ENCODE measurements at places on chromosomes 5 and 9.

DNA sequence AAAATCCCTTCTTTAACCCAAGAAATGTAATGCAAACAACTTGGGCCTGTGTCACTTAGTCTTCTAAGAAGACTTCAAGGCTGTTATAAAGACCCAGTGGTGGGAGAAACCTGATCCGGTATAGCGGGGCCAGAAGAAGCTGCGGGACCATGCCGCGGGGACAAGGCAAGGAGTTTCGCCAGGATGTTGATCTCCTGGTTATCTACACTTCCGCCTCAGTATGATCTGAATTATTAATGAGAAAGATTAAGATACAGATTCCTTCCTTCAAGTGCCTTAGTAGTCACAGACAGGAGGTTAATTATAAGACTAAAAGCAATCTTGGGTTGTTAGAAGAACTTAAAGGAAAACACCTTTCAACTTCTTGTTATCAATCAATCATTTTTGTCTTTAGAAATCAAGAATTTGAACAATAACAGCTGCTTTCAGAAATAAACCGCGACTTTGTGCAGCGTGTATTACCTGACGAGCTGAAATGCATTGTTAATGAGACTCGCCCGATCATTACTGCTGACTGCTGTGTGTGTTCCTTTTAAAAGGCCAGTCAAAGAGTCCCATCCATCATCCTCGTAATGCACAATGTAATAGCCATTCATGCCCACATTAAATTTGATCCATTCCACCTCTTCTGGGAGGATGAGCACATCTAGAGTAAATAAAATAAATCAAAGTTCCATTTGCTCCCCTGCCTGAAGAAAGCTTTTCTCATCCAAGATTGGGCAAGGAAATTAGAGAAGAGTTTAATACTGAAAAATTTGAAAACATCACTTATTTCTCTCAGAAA, 22.2 kb downstream of the ERAP1 start:
- no peak for DNase-seq

- no peak for DNase-seq
These were observed 2.9 kb upstream of the TLX3 start for GRCh38 chr5:171306166-171306565.

DNA sequence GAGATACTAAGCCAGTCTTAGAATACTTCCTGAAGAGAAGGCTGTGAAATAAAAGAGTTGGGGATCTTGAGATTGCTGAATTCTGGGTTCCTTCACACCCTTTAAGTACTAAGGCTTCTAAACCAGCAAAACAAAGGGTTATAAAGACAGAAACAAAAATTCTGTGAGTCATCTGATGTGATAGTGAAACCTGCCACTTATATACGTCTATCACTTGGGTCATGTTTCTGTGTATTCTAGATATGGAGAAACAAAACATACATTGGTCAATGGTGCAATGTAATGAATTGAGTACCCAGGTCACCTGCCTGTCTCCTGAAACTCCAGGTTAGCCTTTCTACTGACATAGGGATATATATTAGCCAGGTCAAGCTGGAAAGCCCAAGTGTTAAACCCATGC, 319.3 kb upstream of the GRAMD2B start:
- no peak for DNase-seq

DNA sequence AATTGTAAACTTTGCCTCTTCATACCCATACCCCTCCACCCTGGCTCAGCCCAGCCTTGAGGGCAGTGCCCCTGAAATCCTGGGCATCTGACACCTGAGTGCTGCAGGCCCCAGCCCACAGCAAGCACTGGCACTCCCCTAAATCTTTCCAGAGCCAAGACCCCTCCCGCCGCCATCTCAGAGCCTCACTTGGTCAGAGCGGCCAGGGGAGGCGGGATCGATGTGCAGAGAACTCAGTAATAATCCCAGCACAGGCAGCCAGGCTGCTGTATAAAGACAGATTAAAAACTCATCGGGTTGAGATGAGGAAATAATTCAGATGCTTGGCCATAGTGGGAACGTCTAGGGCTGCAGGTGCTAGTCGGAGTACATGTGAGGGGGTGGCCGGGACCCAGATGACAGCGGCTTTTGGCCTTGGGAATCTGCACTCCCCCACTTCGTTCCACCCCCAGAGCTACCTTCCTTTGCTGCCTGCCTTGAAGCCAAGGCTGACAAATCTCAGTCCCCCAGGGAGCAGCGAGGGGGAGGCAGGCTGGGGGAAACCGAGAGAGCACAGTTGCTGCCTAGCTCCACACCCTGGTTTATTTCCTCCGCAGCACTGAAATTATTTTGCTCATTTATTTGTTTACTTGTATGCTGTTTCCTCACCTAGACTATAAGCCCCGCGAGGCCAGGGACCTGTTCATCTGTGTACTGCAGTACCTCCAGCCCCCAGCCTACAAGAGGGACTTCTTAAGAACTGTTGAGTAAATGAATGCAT, 19.5 kb upstream of the ARAP3 start:
- DNase-seq = no peak

- no peak for DNase-seq
These were observed 5.8 kb upstream of the IL4 start for GRCh38 chr5:132667761-132668705.

DNA sequence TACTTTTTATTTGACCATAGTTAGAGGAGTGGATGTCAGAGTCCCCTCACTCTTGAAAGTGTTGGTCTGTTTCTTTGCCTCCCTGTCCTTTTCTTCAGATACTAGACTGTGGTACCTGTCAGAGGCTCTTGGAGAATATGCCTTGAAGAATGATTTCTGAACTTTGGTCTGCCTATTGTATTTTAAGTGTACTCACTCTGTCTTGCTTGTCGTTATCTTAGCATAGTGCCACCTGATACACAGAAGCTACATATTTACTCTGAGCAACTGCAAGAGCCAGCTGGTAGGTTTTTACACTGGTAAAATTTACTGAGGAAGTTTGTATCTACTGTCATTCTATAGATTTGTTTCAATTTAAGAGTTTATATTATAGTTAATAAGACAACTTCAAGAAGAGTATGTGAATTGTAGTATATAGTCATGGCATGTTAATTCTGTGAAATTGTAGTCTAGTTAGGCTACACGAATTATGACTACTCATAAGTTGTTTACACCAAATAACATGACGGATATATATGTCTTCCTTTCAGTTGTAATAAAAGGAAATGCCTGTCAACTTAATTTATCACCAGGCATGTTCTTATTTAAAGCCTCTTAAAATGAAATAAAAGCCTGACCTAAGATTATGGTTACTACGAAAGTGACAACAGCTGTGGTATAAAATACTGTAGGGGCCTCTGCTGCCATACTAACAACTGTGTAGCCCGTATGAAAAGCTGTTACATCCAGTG, 201.7 kb downstream of the KDM4C start:
- DNase-seq = no peak

DNA sequence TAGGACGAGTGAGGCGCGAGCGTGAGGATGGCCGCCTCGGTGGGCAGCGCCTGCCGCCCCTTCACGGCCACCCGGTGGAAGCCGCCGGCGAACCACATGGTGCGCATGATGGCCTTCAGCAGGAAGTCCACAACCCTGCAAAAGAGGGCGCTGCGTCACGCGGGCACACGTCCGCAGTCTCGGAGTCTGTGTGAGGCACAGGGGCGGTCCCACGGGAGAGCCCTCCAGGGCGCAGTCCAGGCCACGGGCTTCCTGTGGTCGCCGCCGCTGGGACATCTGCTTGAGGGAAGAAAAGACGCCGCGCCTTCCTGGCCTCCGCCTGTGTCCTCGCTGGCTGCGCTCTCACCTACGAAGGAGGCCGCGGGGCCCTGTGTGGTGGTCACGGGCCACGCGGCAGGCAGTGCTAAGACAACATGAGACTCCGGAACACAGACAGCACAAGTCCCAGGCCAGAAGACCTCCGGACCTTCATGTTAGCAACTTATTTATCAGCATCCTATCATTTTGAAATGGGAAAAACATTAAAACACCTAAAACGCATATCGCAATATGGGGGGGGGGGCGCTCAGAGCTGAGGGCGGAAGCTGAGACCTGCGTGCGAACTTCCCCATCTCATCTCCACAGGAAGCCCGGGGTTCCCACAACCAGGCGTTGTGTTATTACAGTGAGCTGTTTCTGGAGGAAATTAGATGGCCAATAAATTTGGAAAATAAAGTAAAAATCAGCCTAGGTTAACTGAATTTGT, 28.8 kb downstream of the LPCAT1 start:
- no peak for DNase-seq

GRCh38 chr5:171795381-171795780, 9.8 kb downstream of the SMIM23 start:
- DNase-seq = no peak

DNA sequence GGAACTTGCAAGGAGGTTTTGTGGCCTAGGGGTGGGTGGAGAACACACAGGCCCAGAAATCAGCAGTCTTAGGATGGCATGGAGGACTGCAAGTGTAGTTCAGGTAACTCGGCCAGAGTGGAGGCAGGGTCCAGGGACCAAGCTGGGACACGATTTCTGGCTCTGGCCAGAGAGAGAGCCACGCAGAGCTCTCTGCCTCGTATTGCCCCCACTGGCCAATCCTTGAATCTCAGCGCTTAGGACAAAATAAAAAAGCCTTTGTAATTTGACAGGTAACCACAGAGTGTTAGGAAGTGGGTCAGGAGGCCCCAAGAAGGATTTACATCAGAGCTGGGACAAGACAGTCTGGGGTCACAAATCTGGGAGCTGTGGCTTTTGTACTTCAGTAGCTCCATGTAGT, 11.7 kb downstream of the MAP3K1 start:
- no peak for DNase-seq

DNA sequence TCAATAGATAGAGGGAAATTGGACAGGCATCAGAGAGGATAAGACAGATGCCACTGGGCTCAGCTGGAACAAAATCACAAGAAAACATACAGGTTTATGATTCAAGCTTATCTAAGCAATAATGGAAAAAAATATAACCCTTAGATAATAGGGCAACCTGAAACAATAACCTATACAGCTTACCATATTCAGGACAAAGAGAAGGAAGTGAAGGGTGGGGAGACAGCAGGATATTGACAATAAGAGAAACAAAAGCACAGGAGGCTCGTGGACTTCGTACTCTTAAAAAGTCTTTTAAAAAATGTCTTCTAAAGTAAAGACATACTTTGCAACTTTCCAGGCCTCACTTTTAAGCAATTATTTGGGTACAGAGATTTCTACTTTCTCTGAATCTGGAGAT, 225.3 kb downstream of the NTRK2 start:
- no peak for DNase-seq

DNA sequence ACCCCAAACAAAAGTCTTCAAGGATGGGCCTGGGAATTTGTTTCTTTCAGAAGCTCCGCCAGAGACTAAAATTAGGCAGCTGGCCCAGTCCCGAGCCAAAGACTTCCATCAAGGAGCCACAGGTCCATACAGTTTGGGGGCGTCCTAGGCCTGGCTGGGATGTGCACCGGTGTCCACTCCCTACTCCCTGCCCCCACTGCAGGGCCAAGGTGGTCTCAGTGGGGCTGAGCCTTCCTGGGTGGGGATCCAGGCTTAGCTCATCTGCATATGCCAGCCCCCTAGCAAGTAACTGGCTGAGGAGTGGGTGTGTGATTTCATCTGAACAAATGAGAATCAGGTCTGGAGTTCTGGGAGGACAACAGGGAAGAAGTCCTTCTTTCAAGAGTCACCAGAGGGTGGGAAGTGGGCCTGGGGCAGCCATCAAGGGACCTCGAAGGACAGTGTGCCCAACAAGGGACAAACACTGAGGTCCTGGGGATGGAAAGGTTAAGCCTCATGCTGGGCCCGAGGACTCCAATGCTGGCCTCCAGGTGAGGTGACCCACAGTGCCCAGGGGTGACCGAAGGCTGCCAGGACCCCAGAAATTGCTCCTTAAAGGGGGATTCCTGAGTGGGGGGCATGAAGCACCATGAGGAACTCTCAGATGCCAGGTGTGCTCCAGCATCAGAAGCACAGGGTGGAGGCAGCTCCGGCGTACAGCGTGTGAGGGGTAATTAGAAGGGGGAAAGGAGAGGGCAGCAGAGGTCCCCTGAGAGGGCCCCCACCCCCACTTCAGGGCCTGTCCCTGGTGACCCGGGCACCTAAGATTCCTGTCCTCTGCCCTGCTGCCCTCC, 91.3 kb downstream of the ZNF354C start:
- DNase-seq = no peak

DNA sequence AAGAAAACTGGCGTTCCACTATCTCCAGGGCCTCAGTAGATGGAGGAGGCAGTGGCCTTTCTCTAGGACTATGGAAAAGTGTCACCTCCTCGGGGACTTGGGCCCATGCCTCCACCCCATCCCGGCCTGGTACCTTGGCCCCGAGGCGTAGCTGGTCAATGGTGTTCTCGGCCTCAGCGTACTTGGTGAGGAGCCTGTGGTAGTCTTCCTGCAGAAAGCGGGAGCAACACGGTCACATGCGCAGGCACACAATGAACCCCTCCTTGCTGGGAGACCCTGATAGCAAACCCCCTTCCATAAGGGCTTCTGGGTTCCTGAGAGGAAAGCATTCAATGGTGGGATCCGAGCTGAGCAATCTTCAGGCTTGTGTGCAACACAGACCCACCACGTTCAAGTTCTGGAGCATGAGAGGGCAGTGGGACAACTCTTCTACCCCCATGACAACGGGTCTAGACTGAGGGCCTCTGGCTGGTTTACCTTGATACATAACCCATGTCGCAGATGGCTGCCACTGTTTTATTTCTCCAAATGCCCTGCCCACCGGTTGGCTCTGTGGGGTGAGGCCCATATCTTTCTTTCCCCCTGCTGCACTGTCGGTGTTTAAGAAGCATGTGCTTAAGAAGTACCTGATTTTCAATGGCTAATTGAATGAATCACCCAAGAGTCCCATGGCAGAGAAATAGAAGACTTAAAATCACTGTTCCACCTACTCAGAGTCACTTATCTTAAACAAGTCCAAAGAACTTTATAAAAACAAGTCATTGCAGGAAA, 13.6 kb downstream of the AKNA start:
- DNase-seq = no peak

- no peak for DNase-seq
These were observed 459.1 kb downstream of the EBF1 start for GRCh38 chr5:158640593-158640980.

DNA sequence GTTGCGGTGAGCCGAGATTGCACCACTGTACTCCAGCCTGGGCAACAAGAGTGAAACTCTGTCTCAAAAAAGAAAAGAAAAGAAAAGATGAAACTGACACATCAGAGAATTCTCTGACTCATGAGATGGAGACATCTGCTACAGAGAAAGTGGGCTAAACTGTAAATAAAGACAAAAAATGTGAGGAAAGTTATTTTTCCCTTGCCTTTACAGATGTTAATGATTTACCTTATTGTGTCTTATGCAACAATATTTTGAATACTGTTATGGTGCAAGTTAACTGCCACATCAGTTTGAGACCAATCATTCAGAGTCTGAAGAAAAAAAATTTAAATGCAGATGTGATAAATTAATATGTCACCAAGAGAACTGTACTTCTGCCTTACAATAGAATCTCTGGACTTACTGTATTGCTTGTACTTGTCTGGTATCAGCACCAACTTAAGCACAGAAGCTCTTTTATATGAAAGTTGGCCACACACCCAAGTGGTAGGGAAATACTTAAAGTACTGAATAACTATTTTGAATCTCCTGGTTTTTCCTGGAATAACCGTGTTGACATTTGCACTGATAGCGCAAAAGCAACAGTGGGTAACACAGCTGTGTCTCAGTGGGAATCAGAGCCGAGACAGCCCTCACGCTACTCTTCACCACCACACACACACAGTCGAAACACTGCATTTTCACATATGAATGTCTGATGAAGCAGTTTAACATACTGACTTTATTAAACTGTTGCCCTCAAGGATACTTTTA, 169.9 kb downstream of the FANCC start:
- no peak for DNase-seq
